Midbrain (tissue), 1 donor: ENCODE measurements at places on chromosomes 1 and 21.

GRCh38 chr1:183058851-183059502, 35.8 kb downstream of the LAMC1 start:
- no peak for DNase-seq

DNA sequence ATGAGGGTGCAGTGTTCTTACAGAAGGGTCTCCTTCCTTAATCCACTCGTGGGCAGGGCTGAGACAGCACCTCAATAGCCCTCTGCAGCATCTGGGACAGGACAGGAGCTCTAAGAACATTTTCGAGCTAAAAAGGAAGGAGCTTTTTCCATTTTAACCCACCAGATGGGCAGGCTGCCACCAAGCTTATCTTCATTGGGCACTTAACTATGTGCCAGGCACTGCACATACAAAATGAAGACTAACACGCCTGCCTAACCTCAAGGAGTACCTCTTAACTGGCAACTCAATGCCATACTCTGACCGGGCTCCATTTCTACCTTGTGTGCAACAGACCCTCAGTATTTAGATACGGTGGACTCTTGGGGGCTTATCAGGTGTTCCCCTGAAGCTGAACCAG, 48.2 kb downstream of the SSBP3 start:
- DNase-seq: no peak

DNA sequence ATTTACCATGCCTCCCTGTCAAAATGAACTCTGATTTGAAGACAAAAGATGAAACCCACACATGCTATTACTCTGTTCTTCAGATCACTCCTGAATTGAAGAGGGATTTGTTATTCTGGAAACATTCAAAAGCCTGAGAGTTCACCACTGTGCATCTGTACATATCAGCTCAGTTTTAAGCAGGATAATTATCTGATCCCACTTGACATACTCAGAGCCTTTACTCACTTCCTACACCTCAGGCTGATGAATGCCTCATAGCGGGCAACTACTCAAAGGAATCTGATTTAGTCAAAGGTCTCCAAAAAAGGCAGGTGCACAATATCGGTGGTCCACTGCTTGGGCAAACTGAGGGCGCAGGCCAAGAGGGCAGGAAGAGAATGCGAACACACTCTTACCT, 47.5 kb upstream of the LPAR3 start:
- DNase-seq: no peak

DNA sequence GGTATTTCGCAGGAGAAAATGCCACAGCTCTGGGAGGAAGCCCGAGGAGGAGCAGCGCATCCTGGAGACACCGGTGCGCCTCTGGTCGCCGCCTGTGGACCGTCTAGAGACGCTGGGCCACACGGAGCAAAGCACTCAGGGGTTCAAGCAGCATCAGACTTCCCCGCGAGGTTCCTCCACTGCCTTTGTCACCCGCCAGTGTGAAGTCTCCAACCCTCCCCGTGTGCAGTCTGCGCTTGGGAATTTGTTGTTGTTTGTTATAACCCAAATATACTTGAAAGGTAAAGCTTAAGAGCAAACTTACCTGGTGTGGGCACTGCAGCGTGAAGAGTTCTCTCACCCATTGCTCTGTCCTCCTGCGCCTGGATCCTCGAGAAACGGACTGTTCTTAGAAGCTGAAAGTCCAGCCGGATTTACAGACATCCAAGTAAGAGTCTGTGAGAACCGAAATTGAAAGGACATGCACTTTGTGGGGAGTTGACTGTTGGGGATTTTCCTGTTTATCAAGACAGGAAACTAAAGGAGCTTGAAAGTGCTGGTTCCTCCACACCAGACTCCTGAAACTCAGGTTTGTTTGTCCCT, at the start of gene GBP4:
TSS of gene GBP4 (minus strand) at position 452 of the 582 bp plus-strand sequence. CDS start at position 344, 108 bp downstream.
- peak; percentile 27 for DNase-seq

GRCh38 chr21:46051821-46052675, 45.9 kb upstream of the COL6A2 start:
- DNase-seq: no peak

DNA sequence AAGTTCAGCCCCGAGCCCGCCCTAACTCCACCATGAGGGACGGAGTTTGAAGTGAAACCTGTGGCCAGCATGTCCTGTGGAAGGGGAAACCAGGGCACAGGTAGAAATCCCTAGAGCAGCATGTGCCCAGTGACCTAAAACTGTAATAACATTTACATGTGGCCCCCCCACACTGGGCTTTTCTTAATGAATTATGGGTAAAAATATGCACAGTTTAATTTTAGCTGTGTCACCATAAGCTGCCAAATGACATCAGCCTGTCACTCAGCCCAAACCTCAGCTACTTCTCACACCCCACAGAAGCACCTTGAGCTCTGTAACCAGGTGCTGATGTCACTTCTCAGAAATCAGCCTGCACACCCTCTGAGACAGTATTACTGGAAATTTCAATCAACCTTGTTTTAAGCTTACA, 50.0 kb upstream of the SLC19A1 start:
- DNase-seq: no peak

DNA sequence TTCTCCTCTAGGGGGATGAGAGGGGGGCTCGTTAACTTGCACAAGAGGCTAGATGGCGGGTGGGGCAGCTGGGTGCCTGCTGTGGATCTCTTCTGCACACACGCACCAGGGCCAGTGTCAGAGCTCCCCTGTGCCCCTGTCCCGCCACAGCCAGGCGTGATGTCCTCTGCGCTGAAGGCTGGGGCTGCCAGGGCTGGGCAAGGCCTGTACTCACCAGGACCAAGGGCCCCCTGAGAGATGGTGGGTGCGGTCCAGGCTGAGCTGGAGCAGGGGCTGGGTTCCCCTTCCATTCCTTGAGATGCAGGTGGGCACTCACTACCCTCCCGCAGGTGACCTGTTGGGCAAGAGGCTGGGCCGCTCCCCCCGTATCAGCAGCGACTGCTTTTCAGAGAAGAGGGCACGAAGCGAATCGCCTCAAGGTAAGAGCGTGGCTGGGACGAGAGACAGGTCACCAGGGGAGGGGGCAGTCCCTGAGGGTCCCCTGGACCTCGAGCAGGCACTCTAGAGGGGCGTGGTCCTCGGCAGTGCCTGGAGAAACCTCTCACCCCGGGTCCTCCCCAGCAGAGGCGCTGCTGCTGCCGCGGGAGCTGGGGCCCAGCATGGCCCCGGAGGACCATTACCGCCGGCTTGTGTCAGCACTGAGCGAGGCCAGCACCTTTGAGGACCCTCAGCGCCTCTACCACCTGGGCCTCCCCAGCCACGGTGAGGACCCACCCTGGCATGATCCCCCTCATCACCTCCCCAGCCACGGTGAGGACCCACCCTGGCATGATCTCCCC, 15.2 kb downstream of the SAMD11 start:
- no peak for DNase-seq

DNA sequence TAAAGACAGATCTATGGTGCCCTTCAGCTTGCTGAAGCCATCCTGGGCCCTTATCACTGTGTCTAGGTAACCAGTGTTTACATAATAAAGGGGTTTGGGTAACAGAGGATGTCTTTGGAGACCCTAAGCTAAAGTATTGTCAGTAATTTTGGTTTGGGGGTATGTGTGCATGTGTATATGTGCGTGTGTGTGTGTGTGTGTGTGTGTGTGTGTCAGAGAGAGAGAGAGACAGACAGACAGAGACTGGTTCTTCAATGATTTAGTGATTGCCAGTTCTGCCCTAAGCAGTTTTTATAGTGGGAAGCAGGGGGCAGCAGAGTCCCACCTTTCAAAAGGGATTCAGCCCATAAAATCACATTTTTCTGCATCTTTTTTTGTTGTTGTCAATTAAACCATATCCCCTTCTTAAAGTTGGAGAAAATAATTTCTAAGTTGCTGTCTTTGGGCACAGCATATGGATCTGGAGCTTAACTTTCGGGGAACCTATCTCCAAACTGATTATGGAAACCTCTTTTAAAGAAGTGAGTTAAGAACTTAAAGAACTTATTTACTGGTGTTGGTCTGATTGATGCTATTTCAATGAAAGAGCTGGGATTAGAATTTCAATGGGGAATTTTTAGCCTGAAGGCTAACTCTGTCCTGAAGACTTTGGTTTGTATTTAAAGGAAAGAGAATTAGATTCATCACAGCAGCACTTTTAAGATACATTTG, 51.1 kb downstream of the ZNF326 start:
- no peak for DNase-seq

- DNase-seq: no peak
Measured at GRCh38 chr1:206846487-206846886, 18.9 kb upstream of the IL20 start.

DNA sequence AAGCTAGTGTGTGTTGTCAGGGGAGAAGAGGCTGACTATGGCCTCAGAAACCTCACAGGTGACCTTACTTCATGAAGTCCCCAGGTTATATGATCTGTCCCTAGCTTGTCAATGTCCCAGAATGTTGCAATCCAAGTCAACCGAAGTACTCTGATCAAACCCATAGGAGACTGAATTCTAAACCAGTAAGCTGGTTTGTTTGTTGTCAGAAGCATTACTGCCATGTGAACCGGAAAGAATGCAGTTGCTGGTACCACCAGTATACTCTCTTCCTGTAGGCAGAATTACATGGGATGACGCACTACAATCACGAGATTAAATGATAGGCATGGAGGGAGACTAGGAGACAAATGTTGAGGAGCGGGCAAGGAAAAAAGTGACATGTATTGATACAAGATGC, 26.1 kb upstream of the MAN1A2 start:
- DNase-seq: no peak

DNA sequence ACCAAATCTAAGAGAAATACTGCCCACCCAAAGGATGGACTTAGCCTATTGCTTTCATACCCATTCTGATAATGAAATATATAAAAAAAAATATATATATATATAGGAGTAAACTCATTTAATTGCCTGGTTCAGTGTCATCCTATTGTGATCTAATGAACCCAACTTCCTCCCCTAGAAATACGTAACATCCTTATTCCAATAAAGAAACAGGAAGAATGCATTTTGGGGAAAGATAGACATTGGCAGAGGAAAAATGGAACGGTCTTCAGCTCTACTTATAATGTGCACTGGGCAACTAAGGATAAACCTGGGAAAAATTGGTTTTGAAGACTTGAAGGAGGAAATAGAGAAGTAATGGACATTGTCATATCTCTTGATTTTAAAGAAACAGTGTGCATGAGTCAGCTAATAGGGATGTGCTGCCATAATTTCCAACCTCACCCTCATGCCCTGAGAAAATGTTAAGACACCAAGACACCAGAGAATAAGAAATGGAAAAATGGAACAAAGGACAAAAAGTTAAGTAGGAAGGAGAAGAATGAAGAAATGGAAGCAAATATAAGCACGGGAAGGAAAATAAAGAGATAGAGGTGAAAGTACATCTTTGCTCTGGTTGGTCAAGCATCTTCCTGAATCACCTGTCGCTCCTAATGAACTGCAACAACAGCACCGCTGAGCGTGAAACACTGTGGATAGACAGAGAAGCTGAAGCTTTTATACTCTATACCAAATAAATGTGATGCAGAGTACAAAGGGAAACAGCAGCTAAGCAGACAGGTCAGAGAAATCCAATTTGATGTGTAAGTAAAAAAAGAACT, 5.4 kb downstream of the UBR4 start:
- DNase-seq: no peak

- DNase-seq: no peak
Measured at GRCh38 chr1:194024659-194025058, 838.2 kb upstream of the B3GALT2 start.

- DNase-seq: no peak
Measured at GRCh38 chr21:22925032-22925431, 1926.8 kb downstream of the NCAM2 start.
